NCI-H187 treated with DMSO at 0.1 percent for 48 hours (cell line): ENCODE measurements at places on chromosomes 6 and 20.

DNA sequence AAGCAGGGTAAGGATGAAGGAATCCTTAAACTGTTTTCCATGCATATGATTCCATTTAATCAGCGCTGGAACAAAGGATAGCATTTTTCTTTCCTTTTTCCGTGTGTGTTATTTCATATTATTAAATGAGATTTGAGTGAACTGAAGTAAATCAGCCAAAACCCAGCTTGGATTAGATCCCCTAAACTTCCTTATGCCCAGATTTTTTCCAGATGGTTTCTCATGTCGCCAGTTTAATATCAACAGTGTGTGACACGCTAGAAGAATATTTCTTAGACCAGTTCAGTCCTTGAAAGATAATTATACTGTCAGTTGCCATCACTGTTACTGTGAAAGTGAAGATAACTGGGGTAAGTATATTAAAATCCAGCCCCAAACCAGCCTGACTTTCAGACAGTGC, 1009.4 kb downstream of the KIF16B start:
- DNase-seq, result no peak

DNA sequence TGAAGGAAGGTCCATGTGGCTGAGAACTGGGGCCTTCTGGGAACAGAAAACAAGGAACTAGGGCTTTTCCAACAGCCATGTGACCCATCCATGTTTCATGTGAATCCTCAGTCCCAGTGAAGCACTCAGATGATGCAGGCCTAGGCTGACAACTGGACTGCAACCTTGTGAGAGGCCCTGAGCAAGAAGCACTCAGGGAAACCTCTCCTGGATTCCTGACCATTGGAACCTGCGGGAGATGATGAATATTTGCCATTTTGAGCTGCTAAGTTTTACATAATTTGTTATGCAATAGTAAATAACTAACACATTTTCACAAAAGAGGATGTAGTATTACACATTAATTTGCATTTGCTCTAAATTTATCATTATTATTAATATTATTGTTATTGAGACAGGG, 38.4 kb upstream of the HLA-G start:
- DNase-seq, result no peak

DNA sequence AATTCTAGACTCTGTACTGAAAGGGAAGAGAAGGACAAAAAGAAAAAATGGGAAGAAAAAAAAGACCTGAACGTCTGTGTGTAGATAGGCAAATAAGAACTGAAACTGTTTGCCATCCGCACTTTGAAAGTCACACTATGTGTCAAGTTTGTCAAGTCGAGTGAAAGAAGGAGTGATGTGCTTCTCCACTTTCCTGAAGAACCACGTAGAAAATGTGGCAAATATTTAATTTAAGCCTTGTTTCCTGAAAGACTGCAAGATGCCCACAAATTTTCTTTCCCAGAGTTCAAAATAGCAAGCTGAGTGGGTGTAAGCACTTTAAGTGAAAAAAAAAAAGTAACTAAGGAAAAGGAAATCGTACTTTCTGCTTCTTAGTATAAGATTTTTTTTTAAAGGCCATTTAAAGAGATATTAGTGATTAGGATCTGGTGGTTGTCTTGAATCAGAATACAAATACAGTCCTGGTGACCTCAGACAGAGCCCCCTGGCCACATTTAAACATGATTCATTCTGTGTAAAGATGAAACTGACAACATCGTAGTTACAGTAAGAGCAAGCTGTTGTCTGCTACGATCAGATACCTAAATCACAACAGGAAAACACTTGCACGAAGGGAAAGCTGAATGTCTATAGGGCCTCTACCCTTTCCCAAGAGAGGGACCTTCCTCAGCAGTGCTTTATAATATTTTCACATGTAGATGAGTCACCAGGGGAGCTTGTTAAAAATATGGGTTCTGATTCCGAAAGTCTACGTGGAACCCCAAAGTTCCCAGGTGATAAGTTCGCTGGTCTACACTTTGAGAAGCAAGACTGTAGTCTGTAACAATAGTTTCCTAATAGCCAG, 102.3 kb downstream of the HIVEP2 start:
- DNase-seq, result no peak

GRCh38 chr20:51634257-51634656, 91.7 kb upstream of the NFATC2 start:
- DNase-seq, result no peak

GRCh38 chr20:59008715-59009336, 1.8 kb upstream of the CTSZ start:
- no peak for DNase-seq

DNA sequence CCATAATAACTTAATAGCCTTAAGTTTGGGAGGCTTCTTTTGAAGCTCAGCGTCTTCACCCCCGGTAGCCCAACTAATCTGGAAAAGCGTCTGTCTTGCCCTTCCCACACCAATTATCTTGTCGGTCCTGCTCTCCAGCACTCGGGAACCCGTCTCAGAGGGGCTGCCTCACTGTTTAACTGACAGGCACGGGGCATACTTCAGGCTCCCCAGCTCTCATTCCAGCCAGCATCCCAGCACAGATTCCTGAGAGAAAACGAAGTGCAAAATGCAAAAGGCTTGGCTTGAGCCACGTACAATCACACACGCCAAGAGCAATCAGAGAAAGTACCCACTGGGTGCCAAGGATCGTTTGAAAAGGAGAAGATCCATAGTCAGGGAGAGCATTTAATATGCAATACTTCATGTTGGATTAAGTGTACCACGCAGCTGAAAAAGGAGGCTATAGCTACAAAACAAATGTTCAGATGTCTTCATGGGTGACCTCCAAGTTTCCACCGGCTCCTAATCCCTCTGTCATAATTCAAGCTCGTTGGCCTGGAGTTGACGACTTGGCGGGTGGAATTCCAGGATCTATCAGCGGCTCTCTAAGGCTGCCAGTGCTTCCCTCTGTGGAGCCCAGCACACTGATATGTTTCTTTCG, 53.7 kb upstream of the STX16 start:
- DNase-seq, result no peak

GRCh38 chr6:169106176-169106575, 147.5 kb downstream of the THBS2 start:
- no peak for DNase-seq

DNA sequence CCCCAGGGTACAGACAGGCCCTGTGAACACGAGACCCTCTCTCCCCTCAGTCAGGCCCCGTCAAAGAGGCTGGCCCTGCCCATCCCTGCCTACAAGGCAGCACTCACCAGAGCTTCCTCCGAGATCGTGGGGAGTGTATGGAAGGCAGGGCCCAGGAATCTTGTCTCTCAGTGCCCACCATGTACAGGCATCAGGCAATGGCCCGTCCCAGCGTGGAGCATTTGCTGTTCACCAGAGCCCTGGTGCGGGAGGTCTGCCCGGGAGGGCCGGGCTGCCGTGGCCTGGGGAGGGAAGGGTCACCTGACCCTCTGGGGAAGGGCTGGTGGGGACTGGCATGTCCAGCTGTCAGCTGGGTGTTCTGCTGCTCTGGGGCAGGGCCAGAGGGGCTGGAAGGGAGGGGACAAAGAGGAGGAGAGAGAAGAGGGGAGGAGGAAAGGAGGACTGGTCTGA, at the start of gene IP6K3:
TSS of gene IP6K3 (minus strand) at position 255 of the 450 bp plus-strand sequence. CDS start 11,429 bp downstream, outside the sequence.
- DNase-seq, result no peak

DNA sequence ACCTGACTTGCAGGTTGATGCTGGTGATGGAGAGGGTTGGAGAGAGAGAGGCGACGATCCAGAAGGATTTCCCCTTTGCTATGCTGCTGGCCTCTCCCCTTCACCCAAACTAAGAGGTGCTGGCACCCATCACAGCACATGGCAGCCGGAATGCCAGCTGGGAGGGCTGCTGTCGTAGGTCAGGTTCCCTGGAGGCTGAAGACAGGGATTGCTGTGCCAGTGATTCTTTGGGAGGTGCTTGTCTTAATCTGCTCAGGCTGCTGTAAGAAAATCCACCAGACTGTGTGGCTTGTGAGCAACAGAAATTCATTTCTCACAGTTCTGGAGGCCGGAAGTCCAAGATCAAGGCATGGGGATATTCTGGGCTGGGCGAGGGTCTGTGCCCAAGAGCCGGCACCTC, 4.4 kb upstream of the ARFGAP1 start:
- no peak for DNase-seq

- DNase-seq, result no peak
Measured at GRCh38 chr6:111468329-111469012, 14.5 kb downstream of the REV3L start.

DNA sequence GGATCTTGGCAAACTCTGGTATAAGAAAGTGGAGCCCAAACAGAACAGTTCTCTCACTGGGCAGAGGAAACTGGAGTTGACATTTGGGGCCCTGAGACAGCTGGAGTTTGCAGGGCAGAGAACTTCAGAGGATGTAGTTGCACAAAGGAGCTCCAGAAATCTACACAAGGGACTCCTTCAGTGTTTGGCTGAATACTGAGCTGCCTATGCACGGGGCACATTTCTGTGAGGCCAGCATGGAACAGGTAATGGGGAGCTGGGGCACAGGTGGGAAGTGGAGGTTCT, 169.3 kb downstream of the ANKRD60 start:
- DNase-seq, result no peak

GRCh38 chr6:2641044-2641725, 109.5 kb downstream of the MYLK4 start:
- no peak for DNase-seq

DNA sequence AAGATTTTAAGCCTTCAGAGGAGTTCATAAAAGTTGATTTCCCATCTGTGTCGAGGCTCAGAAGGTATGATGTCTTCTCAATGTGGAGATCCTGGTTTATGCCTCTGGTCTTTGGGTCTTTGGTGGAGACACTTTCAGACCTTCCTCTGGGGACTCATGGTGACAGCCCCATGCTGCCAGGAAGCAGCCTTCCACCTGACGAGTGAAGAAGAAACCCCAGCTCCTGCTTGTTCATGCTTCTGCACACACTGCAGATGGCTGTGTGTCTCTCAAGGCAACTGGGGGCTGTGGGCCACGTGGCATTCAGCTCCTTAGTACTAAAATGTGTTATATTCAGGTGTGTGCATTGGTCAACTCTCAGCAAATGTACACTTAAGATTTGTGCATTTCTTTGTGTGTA, 4.9 kb upstream of the SCP2D1 start:
- no peak for DNase-seq

DNA sequence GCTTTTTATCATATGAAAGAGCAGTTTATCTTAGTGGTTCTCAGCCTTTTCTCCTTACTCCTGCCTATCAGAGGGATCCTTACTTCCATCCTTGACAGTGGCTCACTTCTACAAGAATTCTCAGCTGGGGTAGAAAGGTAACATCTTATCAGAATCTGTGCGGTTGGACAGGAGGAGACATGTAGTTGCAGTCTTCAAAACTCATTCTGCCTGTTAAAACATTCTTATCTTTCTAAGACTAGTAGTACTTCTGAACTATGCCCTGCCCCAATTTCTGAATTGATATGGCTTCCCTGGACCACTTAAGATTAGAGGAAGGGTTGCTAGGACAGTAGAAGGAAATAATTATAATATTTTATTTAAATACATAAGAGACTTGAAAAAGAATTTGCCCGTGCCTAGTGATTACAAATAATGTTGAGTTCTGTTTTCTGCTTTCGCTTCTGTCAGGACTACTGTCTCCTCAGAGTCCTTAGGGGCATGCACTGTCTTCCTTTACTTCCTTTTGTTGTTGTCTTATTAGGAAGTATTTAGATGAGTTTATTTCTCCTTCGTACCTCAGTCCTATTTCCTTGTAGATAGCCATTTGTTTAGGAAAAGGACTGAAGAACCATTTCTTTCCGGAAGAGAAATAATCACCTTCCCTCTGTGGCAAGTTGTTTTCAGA, 24.9 kb downstream of the BLTP3A start:
- DNase-seq, result no peak

DNA sequence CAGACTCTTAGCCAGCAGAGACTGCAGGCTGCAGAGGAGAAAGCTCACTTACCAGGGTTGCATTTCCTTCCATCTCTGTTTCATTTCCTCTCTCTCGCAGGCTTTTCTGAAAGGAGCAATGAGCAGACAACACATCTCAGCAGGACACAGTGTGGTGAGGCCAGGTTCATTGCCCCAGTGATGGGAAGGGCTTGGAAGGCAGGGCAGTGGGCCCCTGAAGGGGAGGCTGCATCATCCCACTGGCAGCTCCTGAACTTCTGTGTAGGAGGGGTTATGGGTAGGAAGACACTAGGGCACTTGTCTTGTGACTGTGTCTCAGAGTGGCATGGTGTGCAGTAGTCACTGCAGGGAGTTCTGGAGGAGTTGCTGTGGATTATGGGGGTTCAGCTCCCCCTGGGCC, 246.8 kb downstream of the QKI start:
- no peak for DNase-seq

DNA sequence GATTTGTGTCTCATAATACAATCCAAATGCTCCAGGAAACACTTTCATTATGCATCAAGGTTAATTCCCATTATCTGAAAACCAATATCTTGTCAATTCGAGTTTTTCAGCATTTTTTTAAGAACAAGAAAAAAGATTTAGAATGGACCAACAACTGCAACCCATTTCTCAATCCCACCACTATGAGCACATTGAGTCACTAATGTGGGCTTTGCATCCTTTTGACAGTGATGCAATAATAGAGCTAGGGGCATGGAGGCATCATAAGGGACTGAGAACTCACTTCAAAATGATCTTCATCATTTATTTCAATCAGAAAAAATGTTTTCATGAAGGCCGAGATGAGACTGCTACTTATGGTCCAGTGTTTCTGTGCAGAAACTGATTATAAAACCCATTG, 74.8 kb upstream of the DEFB112 start:
- no peak for DNase-seq
